ENCODE measurements at places on chromosomes 7 and 10.

- no peak for DNase-seq
Measured at GRCh38 chr7:143388491-143389101, 7.5 kb downstream of the ZYX start.

GRCh38 chr7:22351329-22351692 lies 5.6 kb downstream of the RAPGEF5 start:
- DNase-seq = no peak

- DNase-seq = no peak
Measured at GRCh38 chr7:9407816-9408215, 974.4 kb downstream of the NXPH1 start.

DNA sequence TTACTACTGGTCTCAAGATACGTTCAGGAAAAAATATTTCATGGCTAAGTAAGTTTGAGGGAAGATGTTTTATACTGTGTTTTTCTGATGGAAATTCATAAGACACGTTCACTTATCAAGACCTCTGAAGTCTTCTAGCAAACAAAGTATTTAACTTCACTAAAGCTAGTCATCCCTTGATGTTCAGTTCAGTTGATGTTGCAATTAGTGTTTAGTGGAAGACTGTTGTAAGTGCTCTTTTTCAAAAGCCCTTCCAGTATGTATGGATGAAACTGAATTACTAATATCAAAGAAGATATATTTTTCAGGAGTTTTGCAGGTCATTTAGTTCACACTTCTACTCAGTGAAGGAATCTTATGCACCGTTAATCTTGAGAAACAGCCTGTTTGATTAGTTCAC lies 25.1 kb downstream of the CUL1 start:
- DNase-seq = no peak

- DNase-seq = no peak
Measured at GRCh38 chr10:68212721-68213352, 19.1 kb downstream of the ATOH7 start.

- no peak for DNase-seq
Measured at GRCh38 chr10:79445977-79446757, 743 bp upstream of the ZCCHC24 start.

DNA sequence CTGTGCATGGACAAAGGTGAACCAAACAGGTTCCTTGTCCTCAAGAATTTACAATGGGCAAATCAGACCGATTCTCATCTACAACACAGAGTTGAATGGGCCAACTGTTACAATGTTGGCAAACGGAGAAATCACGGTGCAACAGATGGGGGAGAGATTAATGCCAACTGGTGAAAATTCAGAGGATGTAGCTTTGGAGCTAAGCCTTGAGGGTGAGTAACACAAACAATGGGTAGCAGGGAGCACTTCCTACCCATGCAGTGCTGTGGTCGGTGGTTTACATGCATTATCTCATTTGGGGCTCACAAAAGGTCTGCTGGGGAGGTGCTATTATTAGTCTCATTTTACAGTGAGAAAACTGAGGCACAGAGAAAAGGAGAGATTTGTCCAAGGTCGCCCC lies 902 bp upstream of the NFE2L3 start:
- DNase-seq = no peak

DNA sequence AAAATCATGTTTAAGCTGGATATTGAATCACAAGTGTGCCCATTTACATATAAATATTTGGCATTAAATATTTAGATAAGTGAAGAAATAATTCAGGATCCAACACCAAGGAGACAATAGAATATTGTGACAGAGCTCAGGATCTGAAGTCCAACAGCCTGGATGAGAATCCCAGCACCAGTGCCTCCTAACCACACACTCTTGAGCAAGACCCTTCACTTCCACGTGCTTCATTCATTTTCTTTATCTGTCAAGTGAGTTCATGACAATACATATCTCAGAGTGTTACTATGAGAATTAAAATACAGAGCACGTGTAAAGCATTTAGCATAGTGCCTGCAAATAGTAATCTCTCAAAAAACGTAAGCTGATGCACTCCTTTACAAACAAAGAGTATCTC lies 78.4 kb upstream of the IKZF1 start:
- DNase-seq = no peak
